Erythroblast (primary cell): ENCODE measurements at places on chromosomes 3 and 15.
A peak's percentile ranks its signal among the peaks of the same experiment; 100 is the strongest.

- DNase-seq = peak; percentile 75
Observed at GRCh38 chr15:65286069-65286703, 497 bp downstream of the PARP16 start.

DNA sequence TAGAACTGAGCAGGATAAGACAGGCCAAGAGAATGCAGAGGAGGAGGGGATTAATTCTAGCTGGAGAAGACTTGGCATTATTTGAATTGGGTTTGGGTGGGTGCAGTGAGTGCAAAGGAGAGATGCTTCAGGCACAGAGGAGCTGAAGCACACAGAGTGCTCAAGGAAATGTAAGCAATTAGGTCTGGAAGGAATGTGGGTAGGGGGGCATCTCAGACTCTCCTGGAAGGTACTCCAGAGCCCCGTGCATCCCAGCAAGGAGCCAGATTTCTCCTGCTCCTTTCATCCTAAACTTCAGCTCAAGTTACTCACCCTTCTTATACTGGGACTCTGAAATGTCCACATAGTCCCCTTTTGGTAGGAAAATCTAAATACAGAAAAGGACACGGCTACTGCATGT is 143.6 kb upstream of the PFN2 start:
- no peak for DNase-seq

DNA sequence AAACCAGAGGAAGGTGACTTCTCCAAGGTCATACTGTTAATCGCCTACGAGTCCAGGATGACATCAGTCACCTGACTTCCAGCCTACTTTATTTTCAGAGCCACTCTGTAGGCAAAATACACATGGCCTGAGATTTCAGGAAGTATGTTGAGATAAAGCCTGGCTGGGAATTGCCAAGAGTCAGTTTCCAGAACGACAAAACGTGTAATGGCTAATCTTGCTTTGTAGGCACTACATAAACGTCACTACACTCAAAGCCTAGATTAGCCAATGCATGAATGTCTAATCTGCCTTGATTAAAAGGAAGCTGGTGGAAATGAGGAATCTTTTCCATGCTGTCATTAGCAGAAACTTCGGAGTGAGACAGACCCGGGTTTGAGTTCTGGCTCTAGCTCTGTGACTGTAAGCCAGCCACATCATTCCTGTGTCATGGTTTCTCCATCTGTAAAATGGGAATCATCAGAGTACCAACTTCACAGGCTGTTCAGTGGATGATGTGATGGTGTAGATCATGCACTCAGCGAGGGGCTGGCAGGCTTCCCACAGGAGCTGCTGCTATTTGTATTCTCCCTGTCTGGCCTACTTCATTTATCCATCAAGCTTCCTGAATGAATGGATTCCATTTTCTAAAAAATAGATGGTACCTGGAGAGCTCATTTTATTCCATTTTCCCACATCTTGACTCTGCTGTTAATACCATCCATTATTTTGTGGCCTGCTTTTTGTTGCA is 241.9 kb downstream of the XXYLT1 start:
- DNase-seq = no peak

DNA sequence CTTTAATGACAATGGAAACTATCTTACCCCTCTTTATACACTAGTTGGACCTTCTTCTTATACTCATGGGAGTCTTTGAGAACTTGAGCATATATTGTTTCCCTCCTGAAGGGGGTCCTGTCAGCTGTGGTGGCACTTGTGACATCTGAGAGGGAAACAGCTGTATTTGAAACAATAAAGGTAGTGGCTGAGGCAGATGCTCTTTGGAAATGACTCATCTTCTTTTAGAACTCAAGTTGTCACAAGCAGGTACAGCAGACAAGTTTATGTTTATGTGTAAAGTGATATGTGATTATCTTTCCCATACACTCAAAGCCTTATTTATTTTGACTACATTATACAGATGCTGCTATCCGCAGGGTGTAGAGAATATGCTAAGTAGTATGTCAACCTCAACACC is 220.0 kb upstream of the GRM7 start:
- no peak for DNase-seq

- DNase-seq = no peak
Observed at GRCh38 chr15:74387141-74387541, 19.7 kb upstream of the CYP11A1 start.

GRCh38 chr15:70627734-70628548 is 135.4 kb downstream of the UACA start:
- no peak for DNase-seq
